ENCODE measurements at places on chromosomes 13 and 19.

- no peak for DNase-seq
Measured at GRCh38 chr13:39875111-39875987, 219.9 kb downstream of the COG6 start.

GRCh38 chr19:47826800-47827199 lies 5.1 kb downstream of the CRX start:
- DNase-seq = no peak

GRCh38 chr13:32195713-32196112 lies 119.5 kb downstream of the ZAR1L start:
- no peak for DNase-seq

GRCh38 chr19:11481534-11482383 lies 913 bp upstream of the ELAVL3 start:
- DNase-seq = peak; percentile 82

- no peak for DNase-seq
Measured at GRCh38 chr19:32032561-32032960, 312.8 kb upstream of the ZNF507 start.

DNA sequence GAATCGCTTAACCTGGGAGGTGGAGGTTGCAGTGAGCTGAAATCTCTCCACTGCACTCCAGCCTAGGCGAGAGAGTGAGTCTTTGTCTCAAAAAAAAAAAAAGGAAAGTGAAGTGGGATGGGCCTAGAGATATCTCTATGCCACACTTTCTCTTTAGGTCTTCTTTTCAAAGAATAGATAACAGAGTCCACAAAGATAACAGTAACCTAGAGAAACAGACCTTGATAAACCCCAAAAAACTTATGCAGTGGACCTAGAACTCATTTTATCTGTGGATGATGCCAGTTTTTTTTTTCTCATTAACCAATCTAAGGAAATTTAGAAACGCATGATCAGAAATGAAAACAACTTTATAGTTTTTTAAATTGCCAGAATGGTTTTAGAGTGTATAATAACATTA lies 227.4 kb downstream of the LHFPL6 start:
- no peak for DNase-seq

- no peak for DNase-seq
Measured at GRCh38 chr19:3798137-3798536, 12.0 kb upstream of the MATK start.

GRCh38 chr19:57231686-57232085 lies 863 bp downstream of the AURKC start:
- DNase-seq = no peak

DNA sequence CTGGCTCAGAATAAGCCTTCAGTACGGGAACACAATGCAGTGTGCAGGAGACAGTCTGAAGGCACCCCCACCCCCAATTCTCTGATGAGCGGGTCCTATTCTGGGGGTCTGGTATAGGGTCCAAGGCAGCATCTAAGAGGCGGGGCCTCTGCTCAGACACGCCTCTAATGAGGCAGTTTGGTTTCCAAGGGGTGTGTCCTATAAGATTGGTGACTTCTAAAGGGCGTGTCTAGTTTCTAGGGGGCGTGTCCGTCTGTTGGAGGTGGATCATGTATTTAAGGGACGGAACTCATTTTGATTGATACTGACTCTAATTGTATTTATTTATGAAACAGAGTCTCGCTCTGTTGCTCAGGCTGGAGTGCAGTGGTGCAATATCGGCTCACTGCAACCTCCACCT lies 8.7 kb downstream of the FIZ1 start:
- DNase-seq = no peak

DNA sequence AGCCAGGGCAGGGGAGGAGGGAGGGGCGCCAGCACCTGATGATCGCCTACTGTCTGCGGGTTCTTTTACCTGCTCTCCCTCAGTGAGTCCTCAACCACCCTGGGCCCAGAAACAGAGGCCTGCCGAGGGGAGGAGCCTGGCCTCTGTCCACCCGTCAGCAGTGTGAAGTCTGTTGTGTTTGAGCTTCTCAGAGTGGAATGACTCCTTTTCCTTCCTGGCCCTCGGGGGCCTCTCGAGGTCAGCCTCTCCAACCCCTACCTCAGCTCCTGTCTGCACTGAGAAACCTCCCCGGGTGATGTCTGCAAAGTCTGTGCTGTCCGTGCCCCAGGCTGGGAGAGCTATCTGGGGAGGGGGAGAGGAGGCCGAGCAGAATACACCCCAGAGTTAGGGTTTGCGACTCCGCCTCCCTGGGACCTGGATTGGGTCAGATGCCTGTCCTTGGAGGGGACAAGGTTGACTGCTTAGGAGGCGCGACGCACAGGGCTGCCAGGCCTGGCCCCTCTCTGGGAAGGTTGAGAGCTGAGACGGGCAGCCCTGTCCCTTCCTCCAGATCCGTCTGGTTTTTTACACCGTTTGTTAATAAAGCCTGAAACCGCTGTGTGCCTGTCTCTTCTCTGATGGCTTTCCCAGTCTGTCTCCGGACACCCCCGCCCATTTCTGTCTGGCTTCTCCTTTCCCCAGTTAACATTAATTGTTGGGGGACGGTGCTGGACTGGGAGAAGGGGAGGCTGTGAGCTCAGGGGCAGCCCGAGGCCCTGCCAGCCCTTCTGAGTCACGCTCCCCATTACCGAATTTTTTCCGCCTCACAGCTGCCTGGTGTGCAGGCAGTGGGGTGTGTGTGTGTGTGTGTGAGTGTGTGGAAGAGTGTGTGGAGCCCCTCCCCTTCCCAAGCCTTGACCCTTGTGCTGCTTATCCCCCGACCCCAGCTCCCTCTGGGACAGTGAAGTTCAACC lies 989 bp upstream of the SSC5D start:
- DNase-seq = peak; percentile 68

DNA sequence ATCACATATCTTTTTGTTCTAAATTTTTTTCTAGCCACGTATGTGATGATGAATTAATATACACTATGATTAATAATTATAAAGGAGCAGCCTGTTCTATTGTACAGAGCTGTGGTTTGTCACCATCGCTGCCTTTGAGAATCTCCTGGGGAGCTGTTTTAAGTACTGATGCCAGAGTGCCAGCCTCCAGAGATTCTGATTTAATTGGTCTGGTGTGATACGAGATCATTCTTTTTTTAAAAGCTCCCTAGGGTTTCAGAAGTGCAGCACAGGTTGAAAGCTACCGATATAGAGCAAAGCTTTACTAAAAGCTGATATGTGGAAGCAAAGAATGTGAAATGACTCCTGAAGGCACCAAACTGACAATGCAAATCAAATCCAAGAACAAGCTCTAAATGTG lies 314.7 kb downstream of the ITGBL1 start:
- no peak for DNase-seq

DNA sequence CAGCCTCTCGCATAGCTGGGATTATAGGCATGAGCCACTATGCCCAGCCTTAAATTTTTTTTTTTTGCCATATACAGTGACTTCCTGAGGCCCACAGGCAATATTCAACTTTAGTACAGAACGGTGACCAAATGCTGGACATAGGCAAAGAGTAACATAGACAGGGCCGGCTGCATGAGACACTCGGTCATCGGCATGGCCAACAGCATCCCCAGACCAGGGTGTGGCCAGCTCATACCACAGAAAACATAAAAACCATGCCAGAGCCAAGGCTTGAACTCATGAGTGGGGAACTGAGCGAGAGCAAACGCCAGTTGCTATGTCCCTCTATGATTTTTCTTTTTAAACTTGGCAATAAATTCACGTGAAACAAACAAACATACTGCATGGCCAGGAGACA lies 17.0 kb downstream of the KANK2 start:
- DNase-seq = no peak

- no peak for DNase-seq
Measured at GRCh38 chr19:13018035-13018914, 23.0 kb downstream of the NFIX start.

- DNase-seq = no peak
Measured at GRCh38 chr19:17331045-17331558, 3.6 kb downstream of the ANO8 start.

DNA sequence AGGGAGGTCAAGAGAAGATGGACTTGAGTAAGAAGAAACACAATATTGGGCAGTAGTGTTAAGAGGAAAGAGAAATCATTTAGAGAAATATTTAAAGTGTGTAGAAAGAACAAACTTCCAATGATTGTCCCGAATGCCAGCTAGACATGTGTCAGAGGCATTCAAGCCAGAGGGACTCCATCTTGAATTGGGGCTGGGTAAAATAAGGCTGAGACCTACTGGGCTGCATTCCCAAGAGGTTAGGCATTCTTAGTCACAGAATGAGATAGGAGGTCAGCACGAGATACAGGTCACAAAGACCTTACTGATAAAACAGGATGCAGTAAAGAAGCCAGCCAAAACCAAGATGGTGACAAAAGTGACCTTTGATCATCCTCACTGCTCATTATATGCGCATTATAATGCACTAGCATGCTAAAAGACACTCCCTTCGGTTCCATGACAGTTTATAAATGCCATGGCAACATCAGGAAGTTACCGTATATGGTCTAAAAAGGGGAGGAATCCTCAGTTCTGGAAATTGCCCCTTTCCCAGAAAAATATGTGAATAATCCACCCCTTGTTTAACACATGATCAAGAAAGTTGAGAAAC lies 127.0 kb upstream of the IPO5 start:
- DNase-seq = no peak

- no peak for DNase-seq
Measured at GRCh38 chr19:17027535-17027975, 945 bp upstream of the CPAMD8 start.

GRCh38 chr13:37806666-37807065 lies 62.9 kb downstream of the TRPC4 start:
- peak; percentile 1 for DNase-seq

GRCh38 chr13:41970022-41970421 lies 9.1 kb upstream of the VWA8 start:
- no peak for DNase-seq

DNA sequence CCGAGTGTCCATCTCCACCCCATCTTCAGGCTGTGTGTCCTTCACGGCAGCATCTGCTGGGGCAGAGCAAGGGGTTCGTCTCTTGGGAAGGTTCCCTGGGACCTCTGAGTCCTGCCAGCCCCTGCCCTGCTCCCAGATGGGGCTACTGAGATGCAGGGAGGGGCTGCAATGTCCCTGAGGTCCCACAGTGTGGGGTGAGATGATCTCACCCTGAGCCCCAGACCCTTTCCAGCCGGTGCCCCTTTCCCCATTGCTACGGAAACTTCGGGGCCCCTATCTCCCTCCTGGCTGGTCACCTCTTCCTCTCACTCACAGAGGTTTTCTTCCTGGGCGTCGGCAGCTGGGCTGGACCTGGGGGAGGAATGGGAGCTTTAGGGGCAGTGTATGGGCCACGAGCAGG lies 5.0 kb downstream of the LILRB2 start:
- DNase-seq = no peak

- no peak for DNase-seq
Measured at GRCh38 chr13:113441661-113442060, 11.6 kb downstream of the ADPRHL1 start.

- DNase-seq = no peak
Measured at GRCh38 chr19:47179653-47180310, 49.1 kb downstream of the SAE1 start.

GRCh38 chr19:3353493-3353892 lies 12.9 kb upstream of the NFIC start:
- DNase-seq = no peak

DNA sequence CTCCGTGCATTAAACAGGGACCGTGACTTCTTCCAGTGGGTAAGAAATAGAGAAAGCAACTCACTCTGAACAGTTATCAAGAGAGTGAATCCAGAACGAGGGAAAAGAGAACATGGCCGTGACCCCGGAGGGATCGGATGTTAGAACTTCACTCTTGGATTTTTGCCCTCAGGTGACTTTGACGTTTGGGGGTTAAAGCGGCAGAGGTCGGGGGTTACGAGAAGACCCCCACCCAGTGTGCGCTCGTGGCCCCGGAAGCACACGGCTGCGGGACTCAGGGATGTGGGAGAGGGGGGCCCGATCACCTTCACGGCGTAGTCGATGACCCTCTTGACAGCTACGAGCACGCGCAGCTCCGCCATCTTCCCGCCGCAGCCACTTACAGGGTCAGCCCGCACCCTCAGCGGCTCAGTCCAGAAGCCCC lies at the start of gene ETFB:
ETFB (minus strand) TSS at position 424 of the 424 bp plus-strand sequence; CDS start at position 362, 62 bp downstream.
- no peak for DNase-seq

- no peak for DNase-seq
Measured at GRCh38 chr13:29679396-29680053, 84.0 kb upstream of the SLC7A1 start.

- no peak for DNase-seq
Measured at GRCh38 chr19:35168196-35168595, 13.7 kb downstream of the FXYD5 start.

GRCh38 chr19:39372047-39372802 lies 18.7 kb downstream of the PAF1 start:
- no peak for DNase-seq

GRCh38 chr13:100710176-100710575 lies 35.6 kb upstream of the TMTC4 start:
- no peak for DNase-seq

DNA sequence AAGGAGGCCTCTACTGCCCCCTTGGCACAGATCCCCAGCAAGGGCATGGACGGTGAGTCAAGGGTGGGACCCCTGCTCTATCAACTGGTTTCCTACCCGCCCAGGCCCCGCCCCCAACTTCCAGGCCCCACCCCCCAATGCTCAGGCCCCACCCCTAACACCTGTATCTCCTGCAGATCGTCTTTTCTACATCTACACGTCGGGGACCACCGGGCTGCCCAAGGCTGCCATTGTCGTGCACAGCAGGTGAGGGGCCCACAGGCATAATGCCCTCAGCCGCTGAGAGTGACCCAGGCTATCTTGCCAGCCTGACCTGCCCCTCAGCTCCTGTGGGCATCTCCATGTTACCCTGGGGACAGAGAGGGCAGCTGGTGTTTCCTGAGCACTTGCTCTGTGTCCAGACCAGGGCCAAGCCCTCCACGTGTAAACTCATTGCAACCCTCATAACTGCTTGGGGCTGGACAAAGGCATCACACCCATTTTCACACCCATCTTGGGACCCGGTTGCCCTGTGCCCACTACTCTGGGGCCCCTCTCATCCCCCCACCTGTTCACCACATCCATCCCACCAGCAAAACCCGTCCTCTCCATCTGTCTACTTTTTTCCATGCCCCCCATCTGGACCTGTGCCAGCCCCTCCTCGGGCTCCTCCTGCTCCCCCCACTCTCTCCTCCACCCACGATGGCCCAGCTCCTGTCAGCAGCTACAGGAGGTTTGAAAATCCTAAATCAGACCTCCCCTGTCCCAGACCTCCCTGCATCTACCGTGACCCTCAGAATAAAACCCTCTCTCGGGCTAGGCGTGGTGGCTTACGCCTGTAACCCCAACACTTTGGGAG lies 17.2 kb downstream of the SLC27A1 start:
- DNase-seq = no peak

- DNase-seq = no peak
Measured at GRCh38 chr19:29537601-29538000, 11.8 kb downstream of the VSTM2B start.

GRCh38 chr13:102225892-102226291 lies 176.0 kb downstream of the FGF14 start:
- DNase-seq = no peak

Measured in nephron progenitor cell (in vitro differentiated cells).